ENCODE measurements at places on chromosomes 3 and 15.

GRCh38 chr15:73578026-73578425 is 55.2 kb downstream of the NPTN start:
- no peak for DNase-seq

DNA sequence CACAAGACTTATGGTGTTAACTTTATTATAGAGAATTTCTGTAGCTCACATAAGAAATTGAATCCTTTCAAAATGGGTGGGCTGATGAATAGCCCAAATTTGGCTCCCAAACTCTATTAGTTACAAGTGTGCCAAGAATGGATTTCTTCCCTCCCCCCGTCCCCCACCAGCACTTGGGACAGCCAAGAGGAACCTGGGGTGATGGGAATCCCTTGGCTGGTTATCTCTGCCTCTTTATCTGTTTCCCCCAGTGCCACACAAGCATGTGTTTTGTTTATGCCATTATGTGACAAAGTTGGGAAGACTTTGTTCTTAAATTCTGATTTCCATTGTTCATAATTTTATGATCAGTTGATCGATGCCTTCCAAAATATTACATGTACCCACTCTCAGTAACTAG is 28.3 kb downstream of the CMSS1 start:
- no peak for DNase-seq

DNA sequence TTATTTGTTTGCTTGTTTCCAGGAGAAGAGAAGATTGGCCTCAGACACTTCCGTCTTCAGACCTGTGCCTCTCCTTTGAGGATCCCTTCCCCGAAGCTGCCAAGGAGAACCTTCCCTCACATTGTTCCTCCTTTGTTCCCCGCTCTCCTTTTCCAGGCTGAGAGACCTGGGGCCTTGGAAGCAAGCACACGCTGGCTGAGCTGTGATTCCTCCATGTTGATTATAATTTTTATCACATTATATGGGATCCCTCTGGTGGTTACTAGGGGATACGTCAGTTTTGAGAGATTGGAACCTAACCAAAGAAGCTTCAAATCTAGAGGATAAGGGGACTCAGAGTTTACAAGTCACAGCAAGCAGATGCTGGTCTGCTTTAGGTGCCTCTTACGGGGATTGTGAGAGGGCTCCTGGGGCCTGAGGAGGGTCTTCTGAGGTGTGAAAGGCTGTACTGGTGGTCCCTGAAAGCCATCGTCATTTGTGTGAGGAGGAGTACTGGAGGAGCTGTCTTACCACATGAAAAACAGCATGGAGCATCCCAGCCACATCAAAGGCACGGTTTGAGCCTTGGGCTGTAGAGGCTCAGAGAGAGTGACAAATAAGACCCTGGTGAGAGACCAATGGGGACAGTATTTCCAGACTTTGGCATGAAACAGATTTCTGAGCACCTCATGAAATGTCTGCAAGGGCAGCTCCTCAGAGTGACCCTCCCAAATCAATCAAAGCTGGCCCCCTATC is 760.1 kb upstream of the CFAP20DC start:
- peak; percentile 6 for DNase-seq

- no peak for DNase-seq
Measured at GRCh38 chr3:29552051-29552450, 271.2 kb downstream of the RBMS3 start.

- no peak for DNase-seq
Measured at GRCh38 chr3:187932530-187932929, 187.3 kb upstream of the BCL6 start.

DNA sequence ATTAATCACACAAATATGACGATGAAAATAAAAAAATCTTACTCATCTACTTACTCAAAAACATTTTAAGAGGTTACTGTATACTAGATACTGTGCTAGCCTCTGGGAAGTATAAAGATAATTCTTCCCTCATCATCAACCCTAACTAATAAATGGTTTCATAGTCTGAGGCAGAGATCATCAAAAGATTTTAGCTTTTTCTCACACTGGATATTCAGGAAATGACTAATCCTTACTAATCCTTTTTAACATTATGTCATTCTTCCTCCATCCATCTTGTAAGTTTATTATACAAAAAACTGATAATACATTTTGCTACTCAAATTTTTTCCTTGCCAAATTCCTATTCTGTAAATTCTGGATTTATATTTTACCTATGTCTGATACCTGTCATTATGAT is 29.7 kb downstream of the ACAD11 start:
- no peak for DNase-seq

- DNase-seq: no peak
Measured at GRCh38 chr3:134235577-134236076, 15.0 kb downstream of the RYK start.

DNA sequence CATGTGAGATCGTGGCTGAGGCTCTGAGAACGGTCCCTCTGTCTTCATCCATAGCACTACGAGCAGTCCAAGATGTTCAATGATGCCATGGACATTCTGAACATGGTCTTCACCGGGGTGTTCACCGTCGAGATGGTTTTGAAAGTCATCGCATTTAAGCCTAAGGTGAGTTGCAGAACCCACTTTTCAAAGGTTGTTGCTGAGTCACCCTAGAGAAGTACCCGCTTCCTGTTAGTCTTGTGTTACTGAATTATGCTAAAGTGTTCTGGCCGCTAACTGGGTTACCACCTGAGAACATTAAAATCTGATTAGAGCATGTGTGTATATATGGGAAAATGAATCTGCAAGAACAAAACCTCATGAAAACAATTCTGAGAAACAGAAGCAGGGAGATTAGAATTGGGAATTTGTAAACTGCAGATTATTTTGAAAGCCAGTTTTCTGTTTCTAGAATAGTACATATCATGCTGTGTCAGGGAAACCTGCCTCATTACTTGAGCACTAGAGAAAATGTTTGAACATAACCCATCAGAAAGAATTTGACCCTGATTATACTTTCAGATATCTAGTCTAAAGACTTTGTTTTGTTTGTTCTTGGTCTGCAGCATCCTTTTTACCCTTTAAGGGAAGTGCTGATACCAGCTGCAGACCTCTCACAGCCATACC is 92.6 kb downstream of the CHDH start:
- peak; percentile 37 for DNase-seq

DNA sequence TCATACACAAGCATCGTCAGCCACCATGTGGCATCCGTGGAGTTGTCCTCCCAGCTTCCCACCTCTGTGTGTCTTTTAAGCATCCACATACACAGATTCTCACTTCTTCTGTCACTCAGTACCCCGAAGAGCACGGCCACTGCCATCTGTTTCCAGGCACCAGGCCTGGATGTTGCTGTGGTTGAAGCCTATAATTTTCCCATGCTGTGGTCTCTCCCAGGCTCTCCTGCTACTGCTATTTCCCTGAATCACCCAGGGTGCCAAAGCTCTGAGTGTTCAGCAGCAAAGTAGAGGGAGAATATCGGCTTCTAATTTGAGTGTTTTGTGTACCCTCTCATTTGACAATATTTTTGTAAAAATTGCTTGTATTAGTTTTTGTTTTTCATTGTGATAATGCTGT is 265.7 kb downstream of the DIPK2A start:
- DNase-seq: no peak

- no peak for DNase-seq
Measured at GRCh38 chr3:192090586-192090985, 629.6 kb downstream of the PYDC2 start.

DNA sequence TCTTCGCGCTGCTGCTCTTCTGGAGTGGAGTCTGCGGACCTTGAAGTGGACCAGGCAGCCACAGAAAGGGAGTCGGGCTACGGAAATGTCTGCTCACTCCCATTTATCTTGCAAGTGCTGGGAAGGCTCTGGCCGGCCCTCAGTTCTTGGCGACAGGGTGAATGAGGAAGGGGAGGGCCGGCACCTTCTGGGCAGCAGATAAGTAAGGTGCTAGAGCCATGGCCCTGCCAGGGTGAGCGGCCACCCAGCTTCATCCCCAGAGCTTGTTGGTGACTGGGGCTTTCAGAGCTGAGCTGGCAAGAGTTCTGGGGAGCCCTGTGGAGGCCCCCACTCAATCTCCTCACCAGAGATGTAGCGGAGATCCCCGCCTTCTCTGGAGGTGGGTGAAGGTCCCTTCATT is 103.5 kb downstream of the ASB7 start:
- no peak for DNase-seq

GRCh38 chr3:12807066-12807465 is 10.6 kb downstream of the CAND2 start:
- no peak for DNase-seq

GRCh38 chr3:194244167-194244566 is 107.0 kb downstream of the CPN2 start:
- DNase-seq: no peak

DNA sequence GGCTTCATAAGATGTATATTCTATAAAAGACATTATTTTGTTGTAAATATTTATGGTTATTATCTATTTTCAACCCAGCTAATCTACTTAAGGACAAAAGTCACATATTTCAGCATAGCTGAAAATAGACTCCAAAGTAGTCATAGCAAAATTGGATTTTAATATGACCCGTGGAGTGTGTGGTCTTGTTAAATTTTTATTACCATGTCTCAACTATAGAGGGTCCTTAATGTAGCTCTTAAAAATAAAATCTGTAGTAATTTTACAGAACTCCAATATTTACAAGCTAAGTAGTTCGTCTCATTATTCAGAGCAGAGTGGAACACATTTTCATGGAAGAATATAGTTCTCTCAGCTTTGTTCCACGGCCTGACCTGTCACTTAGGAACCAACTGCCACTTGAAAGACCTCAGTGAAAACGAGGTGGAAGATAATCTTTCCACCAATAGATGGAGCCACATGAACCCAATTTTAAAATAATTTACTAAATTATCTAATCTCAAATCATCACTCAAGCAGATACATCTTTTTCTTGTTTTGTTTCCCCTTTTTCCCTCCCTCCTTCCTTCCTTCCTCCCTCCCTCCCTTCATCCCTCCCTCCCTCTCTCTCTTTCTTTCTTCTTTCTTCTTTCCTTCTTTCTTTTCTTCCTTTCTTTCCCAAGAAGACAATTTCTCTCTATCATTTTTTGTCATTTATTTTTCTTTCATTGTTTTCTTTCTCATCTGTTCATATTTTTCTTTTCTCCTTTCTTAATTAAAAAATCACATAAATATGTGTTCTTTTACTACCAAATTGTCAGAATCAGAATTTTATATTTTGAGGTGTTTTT is 97.2 kb downstream of the CLDN1 start:
- DNase-seq: no peak
